BE2C (cell line): ENCODE measurements at places on chromosomes 5 and 9.

- DNase-seq, result no peak
These were observed 55.6 kb downstream of the GNA14 start for GRCh38 chr9:77592476-77592875.

- no peak for DNase-seq
These were observed 42.5 kb downstream of the ITGA2 start for GRCh38 chr5:53031695-53032096.

GRCh38 chr5:52869391-52869790, 81.7 kb downstream of the ITGA1 start:
- DNase-seq, result no peak

DNA sequence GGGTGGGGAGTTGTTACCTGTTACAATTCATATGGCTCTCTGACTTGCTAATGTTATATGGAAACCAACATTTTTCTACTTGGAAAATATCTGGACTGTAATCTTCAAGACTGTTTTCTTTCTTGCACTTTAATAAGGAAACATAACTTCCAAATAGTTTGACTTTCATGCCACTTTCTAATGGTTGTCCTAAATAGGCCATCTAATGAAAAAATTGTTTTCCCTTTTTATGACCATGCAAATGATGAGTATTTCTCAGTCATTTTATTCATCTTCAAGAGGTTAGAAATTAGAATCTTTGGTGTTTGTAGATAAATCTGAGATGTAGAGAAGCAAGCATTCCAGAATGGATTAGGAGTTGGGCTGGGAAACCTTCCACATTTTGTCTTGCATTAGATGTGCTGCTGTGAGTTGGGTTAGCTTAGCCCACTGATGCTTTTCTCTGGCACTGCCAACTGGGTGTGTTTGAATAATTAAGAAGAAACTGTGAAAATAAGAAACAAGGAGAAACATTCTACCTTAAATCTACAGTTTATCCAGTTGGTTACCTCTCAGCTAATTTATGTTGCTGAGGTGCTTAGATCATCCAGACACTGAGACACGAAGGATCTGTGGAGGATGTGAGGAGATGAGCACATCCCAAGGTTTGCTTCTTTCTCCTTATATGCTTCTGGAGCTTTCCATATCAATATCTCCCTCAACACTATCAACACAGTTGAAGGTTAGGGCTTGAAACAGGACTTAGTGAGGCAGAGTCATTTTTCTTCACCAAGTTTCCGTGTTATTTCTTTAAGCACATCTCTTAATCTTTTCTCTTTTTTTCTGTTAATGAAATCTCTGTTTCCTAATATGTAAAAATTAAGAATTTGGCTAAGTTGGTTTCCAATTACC, 2.7 kb downstream of the RASGRF2 start:
- DNase-seq, result no peak

DNA sequence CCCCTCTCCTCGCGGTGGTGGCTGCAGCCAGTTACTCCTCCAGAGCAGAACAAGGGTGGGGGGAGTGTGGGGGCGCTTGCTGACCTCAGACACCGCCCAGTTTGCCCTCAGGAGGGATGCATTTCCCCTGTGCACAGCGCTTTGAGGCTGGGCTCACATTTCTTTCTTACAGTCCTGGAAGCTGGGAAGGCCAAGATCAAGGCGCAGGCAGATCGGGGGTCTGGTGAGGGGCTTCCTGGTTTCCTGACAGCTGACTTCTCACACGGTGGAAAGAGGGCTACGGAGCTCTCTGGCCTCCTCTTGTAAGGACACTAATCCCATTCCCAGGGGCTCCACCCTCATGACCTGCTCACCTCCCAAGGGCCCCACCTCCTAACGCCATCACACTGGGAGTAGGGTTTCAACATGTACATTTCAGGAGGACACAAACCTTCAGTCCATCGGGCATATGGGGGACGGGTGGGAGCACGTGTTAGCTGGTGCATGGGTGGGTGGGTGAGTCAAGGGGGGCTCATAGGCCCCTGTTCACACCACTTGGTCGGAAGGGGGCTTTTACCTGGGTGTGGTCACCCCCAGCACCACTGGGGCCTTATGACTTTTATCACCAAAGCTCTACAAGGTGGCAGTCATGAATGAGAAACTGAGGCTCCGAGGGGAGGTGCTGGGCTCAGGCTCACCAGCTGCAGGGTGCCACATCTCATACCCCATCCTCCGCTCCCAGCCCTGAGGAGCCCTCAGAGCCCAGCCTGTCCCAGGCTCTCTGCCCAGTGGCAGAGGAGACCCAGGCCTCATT, 7.7 kb upstream of the SCGB3A1 start:
- DNase-seq, result peak; percentile 2

DNA sequence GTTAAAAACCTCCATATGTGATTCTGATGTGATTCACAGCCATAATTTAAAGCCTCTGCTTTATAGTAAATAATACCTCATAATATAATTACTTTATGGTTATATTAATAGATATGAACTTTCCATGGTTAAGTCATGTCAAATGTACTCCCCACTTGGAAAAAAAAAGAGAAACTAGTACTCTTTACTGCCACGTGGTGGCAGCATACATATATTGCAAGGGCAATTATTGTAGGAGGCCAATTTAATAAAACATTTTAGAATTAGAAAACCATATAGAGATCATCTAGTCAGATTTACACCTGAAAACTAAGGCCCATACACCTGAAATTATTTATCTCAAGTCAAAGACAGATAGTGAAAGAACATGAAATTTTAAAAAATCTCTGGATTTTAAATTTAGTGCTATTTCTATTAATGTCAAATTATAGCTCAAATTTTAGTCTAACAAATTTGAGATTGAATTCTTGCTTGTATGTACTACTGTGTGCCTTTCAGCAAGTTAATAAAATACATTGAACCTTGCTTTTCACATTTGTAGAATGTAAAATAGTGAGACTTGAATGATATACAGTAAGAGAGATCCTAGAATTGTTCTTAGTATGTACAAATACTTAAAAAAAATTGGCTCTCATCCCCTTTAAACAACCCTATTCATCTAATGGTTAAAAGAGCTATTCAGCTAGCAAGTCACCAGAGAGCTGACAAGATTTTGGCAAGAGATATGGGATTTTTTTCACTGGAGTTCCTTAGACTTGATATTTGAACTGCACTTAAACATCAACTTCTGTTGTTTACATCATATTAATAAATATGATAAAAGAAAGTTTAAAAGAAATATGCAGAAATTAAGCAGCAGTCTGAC, 603.8 kb downstream of the TLE4 start:
- DNase-seq, result peak; percentile 43

DNA sequence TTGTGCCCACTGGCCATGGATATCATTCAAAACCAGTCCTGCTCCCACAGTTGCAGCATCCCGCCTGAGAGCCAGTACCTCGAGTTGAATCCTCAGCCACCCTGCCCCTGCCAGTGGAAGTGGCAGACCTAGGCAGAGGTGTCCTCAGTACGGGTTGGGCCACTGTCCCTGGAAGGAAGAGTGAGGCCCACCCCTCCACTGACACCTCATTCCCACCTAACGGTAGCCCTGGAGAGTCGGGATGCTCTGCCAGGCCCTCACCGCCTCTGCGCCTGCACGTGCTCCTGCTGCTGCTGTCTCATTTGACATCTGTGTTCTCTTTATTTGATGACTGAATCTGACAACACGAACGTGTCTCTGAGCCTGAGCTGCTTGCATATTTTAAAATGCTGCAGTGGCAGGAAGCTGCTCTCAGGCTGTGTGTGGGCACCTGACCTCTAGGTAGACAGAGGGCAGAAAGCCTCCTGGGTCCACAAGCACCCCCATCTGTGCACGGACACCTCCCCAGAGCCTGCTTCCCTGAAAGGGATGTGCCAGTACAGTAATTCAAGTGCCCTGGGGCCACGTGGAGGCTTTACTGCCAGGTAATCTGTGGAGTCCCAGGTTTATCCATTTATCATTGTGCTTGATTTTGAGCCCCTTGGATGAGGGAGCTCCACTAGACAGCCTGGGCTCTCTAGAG, 194.7 kb downstream of the CACNA1B start:
- no peak for DNase-seq

- no peak for DNase-seq
These were observed 1.1 kb downstream of the GALNT10 start for GRCh38 chr5:154191467-154192261.

- peak; percentile 24 for DNase-seq
These were observed 26.6 kb downstream of the POC5 start for GRCh38 chr5:75690669-75691068.
